ENCODE measurements at places on chromosomes 1 and 21.

GRCh38 chr1:115949156-115949555, 27.2 kb upstream of the SLC22A15 start:
- DNase-seq, result no peak

GRCh38 chr1:83692524-83693381, 306.2 kb downstream of the TTLL7 start:
- no peak for DNase-seq

GRCh38 chr1:245177071-245177900, 22.5 kb downstream of the KIF26B start:
- DNase-seq, result no peak

DNA sequence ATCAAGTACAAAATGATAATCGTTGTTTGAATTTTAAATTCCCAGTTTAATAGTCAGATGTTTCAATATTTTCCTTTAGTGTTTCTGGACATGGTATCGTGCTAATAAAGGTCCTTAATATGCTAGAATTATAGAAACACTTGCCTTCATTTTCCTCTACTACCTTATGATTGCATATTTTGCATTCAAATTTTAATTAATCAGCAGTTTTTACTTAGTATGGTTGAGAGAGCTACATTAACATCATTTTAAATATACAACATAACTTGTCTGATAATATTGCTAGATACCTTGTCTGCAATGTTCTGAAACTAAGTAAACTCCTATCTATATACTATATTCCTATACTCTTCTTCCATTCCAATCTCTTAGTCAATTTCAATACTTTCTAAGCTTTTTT, 66.3 kb downstream of the USH2A start:
- DNase-seq, result no peak

GRCh38 chr1:205441716-205442050, 14.2 kb downstream of the BLACAT1 start:
- DNase-seq, result no peak

GRCh38 chr1:228341814-228342626, 64.6 kb downstream of the TRIM11 start:
- peak; percentile 53 for DNase-seq

GRCh38 chr1:175399795-175400194, 207.2 kb upstream of the KIAA0040 start:
- DNase-seq, result no peak

DNA sequence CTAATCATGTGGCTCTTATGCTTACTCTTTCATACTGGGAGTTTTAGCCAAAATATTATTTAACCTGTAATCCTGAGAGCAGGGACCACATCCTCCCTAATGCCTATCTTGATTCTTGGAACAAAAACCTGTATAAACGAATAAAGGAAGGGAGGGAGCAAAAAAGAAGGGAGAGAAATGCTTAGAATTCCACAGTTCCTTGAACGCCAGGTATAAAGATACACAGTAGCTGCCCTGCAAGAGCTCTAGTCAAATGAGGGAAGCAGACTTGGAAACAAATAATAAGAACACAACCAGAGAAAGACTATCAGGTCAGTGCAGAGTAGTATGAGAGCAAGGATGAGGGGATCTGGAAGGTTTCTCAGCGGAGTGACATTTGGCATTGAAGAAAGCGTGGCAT, 116.3 kb downstream of the SLC30A10 start:
- DNase-seq, result no peak

DNA sequence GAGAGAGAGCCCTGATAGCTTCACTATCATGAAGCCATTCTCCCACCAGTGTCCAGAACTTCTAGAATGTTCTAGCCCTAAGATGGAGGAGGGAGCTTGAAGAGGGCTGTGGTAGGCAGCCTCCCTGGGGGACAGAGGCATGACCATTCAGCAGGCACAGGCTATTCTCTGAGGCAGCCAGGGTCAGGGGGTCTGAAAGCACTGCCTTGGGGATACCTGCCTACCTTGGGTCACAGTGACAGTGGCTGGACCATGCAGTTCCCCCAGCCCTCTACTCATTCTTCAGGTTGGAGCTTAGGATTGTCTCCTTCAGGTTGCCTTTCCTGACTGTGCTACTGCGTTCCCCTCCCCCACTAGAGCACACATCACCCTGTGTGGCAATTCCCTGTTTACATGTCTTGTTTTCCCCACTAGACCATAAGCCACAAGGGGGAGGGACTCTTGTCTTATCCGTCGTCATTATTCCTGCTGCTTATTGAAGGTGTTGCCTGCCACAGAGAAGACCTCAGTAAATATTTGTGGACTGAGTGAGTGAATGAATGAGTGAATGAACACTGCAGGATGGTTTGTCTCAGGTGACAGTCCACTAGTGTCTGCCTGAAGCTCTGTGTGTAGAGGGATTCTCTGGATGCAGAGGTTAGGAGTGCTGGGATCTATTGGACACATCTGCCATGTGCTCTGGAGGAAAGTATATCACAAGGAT, 5.2 kb downstream of the ZDHHC18 start:
- no peak for DNase-seq

DNA sequence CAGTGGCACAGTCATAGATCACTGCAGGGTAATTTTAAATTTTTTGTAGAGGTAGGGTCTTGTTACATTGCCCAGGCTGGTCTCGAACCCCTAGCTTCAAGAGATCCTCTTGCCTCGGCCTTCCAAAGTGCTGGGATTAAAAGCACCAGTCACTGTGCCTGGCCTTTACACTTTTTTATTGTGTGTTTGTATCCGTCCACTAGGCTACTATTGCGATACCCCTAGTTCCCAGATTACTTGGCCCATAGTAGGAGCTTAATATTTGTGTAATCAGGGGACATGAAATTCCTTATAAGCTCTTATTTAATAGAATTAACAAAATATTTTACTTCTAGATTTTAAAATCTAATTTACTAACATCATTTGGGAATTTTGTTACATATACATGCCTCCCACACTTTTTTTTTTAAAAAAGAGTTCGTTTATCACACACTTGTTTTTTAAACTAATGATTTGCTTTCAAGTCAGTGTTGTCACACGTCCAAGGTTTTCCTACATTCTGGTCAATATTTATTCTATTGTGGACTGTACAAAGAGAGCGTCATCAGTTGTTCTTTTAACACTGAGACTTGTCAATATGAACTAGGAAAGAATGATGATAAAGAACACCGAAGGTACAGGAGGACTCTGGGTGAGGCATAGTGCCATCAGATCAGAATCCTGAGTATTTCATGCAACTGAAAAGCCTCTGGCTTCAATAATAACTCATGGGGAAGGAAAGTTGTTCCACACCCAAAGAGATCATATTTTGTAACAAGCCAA, 63.7 kb downstream of the LEPR start:
- DNase-seq, result no peak
